ENCODE measurements at places on chromosomes 13 and 19.
A peak's percentile ranks its signal among the peaks of the same experiment; 100 is the strongest.

- peak; percentile 93 for DNase-seq
Observed at GRCh38 chr19:52095172-52096014, at the start of gene ZNF841. ZNF841 (minus strand) TSS chr19:52095765; CDS start chr19:52084801, 10,964 bp downstream.

DNA sequence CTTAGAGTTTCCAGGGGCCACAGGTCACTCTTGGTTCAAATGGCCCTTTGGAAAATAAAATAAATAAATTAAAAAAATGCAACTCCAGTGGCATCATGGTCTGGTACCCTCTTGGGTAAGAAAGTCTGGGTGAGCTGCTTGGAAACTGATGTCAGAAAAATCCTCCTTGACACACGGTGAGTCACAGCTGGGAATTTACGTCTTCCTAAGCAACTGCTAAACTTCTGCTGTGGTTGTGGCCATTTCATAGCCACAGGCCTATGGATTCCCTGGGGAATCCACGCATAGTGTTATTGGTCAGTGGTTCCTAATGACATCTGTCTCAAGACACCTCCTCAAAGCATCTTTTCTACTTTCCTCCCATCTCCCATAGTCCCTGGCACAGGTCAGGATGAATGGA lies 220.8 kb downstream of the COG6 start:
- DNase-seq, result no peak

- DNase-seq, result no peak
Observed at GRCh38 chr13:38385153-38385891, 35.7 kb downstream of the UFM1 start.

DNA sequence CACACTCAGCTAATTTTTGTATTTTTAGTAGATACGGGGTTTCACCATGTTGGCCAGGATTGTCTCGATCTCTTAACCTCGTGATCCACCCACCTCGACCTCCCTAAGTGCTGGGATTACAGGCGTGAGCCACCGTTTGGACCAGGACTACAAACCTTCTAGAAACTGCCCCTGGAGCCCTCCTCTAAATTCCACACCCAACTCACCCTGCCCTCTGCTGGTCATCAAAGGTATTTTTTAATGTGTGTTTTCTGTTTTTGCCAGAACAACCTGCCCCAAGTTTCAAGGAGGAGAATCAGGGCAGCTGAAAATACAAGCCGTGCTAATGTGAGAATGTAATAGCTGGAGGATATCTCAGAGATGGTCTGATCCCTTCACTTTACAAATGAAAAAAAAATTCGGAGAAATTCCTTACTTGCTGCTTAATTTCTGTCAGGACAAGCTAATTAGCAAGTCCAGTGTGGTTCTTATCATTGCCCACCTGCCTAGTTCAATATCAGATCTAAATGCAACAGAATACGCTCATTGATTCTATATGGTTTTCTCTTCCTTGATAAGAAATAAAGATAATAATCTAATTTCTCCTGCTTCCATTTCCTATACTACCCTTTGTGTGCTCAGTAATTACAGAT lies 4.1 kb downstream of the ATP8A2 start:
- DNase-seq, result peak; percentile 56

Data from Peyer's patch (tissue), 4 donors.